Activated T-cell treated with anti-CD3 and anti-CD28 coated beads, Interleukin-2, amount 50 U/mL, for 48 hours (primary cell): ENCODE measurements at places on chromosomes 1 and 21.

GRCh38 chr1:248926401-248927182 lies 20.6 kb downstream of the PGBD2 start:
- no peak for DNase-seq

- no peak for DNase-seq
These were observed 346.2 kb downstream of the SMYD3 start for GRCh38 chr1:246160905-246161304.

DNA sequence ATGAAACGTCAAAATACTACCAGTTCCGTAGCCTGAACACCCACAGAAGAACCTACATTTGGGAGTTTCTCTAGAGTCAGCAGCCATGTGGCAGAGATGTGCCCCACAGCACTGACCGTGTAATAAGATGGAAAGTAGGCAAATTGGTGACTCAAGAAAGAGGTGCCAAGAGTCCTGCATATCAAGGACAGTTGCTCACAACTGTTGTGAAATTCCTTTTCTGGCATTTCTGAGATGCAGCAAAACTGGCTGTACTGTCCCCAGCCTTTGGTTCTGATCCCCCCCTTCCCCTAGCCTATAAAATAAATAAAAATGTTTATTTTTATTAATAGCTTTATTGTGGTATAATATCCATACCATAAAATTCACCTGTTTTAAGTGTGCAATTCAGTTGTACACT lies 324.0 kb downstream of the PCP4 start:
- DNase-seq, result no peak

DNA sequence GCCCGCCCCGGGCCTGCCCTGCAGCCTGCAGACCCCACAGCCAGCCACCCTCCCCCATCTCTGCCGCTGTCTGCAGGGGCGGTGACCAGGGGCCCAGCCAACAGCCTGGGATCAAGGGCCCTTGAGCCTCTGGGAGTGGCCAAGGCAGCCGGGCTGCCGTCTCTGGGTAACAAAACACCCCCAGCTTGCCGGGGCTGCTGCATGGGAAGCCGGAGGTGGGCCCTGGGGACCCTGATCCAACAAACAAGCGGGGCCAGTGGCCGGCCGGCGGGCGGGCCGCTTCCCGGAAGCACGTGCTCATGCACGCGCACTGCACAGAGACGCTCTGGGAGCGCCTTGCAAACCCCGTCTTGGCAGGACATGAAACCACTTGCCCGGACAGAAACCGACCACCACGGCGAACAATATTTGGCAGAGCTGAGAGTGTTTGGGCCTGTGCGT lies 13.2 kb downstream of the MEGF6 start:
- DNase-seq, result no peak

- DNase-seq, result no peak
These were observed 7.2 kb upstream of the PLEKHG5 start for GRCh38 chr1:6498576-6499111.

GRCh38 chr1:40096646-40096976 lies 441 bp downstream of the PPT1 start:
- DNase-seq, result no peak

DNA sequence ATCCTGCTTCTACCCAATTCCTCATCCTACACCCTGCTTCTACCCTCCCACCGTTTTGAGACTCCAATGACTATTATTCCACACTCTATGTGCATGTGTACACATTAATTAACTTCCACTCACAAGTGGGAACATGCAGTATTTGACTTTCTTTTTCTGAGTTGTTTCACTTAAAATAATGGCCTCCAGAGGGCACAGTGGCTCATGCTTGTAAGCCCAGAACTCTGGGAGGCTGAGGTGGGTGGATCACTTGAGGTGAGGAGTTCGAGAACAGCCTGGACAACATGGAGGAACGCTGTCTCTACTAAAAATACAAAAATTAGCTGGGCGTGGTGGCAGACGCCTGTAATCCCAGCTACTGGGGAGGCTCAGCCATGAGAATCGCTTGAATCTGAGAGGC lies 464.8 kb downstream of the PTBP2 start:
- no peak for DNase-seq

GRCh38 chr1:168136709-168137514 lies at the start of gene GPR161:
Gene GPR161, minus strand, starts transcription at chr1:168136930. Its CDS starts 32,080 bp downstream, at chr1:168104850.
- peak; percentile 47 for DNase-seq

GRCh38 chr1:198151688-198152087 lies 5.1 kb upstream of the NEK7 start:
- DNase-seq, result no peak

- no peak for DNase-seq
These were observed 9.6 kb downstream of the OSCP1 start for GRCh38 chr1:36440646-36441045.
